Midbrain (tissue), 1 donor: ENCODE measurements at places on chromosomes 5 and 9.
A peak's percentile ranks its signal among the peaks of the same experiment; 100 is the strongest.

GRCh38 chr5:36252722-36253365 is 11.1 kb upstream of the NADK2 start:
- peak; percentile 44 for DNase-seq

GRCh38 chr9:89788434-89788833 is 183.6 kb downstream of the GADD45G start:
- DNase-seq = no peak

- DNase-seq = no peak
Observed at GRCh38 chr9:37967014-37967760, 63.3 kb upstream of the SLC25A51 start.

DNA sequence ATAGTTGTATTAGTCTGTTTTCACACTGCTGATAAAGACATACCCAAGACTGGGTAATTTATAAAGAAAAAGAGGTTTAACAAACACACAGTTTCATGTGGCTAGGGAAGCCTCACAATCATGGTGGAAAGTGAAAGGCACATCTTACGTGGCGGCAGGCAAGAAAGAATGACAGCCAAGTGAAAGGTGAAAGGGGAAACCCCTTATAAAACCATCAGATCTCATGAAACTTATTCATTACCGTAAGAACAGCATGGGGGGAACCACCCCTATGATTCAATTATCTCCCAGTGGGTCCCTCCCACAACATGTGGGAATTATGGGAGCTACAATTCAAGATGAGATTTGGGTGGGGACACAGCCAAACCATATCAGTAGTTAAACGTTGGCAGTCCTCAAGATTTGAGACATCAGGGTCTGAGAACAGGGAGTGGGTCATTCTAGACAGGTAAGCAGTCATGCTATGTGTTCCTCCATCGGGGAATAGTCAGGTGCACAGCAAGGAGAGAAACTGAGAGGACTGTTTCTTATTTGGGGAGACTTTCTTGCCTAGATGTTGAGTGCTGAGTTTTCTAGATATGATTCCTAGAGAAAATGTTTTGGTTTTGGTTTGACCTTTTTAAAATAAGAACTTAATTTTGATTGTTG is 45.8 kb upstream of the ENTREP1 start:
- no peak for DNase-seq

DNA sequence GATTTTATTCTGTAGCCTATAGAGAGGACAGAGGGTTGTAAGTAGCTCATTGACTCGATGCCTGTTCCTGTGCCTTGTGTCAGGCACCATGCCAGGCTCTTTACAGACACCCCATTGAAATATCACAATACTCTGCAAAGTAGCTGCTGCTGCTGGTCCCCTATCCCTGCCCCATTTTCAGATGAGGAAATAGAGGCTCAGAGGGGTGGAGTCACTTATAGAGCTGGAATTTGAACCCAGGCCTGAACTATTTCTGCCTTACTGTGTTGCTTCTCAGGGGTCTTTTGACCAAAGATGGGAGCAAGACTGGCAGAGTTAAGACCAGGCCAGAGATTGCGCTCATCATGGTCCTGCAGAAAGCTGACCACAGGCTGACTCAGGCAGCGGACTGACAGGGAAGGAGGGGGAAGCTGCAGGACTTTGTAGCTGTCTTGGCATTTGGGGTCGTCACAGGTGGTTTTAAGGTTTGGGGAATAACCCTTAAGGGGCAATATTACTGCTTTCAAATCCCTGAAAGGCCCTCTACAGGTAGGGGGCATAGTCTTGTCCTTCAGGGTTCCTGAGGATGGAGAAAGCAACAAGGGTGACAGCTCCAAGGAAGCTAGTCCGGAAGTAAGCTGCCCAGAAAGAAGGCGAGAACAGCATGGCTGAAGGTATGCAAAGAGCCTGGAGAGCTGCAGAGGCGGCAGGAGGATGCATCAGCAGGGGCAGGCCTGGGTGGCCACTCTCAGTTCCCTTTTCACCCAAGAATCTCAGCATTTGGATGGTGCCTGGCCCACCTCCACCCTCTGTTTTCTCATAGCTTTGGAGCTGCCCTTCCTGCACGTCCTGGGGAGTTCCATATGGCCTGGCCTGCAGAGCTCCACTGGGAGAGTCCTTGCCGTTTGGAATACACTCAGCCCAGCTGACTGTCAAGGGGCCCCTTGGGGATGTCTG is 18.3 kb upstream of the NDST1 start:
- DNase-seq = peak; percentile 65

DNA sequence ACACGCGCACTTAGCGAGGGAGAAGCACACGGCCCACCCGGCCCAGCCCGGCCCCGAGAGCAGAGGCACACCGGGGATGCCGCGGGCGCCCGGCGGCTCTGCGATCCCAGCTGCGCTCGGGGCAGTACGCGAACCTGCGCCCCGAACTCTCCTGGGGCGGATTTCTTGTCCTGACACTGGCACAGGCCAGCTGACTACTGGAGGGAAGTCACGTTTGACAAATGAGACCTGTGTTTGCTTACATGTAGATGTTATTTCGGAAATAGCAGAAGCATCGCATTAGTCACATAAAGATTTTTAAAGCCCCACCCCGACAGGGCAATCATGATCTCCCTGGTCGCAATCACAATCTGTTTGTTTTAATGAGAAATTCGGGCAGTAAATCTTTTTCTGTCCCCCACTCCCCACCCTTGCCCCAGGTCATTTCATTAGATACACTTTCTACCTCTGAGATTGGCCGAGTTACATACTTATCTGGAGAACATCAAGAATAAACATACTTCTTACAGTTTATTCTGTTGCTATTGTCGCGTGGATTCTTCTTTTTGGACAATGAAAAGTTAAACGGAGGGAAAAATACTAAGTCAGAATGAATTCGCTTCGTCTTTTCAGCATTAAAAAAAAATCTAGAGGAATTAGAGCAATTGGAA is 518.9 kb downstream of the CTNND2 start:
- peak; percentile 41 for DNase-seq

GRCh38 chr9:15927161-15927560 is 374.3 kb downstream of the CCDC171 start:
- DNase-seq = no peak

DNA sequence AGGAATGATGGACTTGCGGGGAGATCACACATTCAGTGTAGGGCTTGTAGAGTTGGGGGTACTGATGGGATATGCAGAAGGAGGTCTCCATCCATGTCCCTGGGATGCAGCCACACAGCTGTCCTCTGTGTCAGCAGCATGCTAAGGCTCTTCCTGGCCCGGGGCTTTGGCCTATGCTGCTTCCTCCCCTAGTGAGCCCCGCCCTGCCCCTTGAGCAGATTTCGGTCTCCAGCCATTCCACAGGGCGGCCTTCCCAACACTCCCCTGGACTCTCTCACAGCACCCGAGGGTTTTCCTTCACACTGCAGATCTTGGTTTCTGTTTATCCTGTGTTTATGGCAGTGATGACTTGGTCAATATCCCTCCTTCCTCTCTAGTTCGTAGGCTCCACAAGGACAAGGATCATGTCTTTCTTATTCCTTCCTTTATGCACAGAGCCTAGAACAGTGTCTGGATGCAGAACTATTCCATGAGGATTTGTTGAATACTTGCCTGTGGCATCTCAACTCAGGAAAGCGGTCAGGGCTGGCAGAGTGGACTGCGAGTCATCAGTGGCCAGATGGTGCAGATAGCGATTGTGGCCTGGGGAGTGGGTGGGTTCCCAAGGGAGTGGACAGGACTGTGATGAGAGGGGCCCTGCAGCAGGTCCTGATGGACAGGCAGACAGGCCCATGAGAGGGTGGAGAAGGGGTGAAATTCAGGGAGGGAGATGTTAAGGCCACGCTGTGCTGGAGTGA is 114.2 kb downstream of the RGS3 start:
- no peak for DNase-seq

GRCh38 chr5:178346607-178347334 is 114.2 kb upstream of the PHYKPL start:
- DNase-seq = peak; percentile 49

DNA sequence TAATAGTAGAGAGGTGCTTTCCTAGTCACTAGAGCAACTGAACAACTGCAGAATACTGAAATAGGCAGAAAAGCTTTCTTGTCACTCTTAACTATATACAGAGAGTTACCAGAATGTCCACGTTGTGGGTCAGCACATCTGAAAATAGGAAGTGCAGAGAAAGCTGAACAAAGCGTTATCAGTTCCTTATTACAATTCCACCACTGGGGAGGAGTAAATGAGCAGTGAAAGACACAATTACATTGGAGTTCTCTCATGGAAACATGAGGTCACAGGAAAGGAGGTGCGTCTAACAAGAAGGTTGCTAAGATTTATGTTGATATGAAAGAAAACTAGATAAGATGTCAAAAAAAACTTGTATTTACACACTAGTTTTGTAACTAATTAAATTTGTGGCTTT is 461.9 kb upstream of the COX7C start:
- no peak for DNase-seq

- no peak for DNase-seq
Observed at GRCh38 chr9:89988458-89988857, 383.6 kb downstream of the GADD45G start.

DNA sequence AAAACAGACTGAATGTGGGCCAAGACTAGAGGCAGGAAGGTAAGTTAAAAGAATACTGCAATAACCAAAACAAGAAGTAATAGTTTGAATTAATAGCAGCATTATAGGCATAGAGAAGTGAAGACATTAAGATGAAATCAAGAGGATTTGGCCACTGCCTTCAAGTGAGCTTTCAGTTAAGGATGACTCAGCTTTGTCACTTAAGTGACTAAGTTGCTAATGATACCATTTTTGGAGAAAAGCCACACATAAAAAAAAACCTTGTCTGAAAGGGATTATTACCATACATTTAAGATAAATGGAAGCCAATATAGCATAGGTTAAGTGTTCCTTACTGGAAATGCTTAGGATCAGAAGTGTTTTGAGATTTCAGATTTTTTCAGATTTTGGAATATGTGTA is 57.0 kb downstream of the ECPAS start:
- DNase-seq = no peak

DNA sequence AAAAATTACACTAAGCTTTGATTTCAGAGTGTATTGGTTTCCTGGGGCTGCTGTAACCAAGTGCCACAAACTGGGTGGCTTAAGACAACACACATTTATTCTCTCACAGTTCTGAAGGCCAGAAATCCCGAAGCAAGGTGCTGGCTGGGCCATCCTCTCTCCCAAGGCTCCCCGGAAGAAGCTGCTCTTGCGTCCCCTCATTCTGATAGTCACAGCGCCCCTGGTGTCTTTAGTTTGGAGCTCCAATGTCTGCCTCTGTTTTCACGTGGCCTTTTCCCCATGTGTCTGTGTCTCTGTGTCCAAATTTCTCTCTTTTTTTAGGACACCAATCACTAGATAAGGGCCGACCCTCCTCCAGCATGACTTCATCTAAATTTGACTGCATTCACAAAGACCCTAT is 56.7 kb downstream of the ROPN1L start:
- no peak for DNase-seq

- DNase-seq = no peak
Observed at GRCh38 chr5:159324986-159325385, 5.3 kb downstream of the IL12B start.

DNA sequence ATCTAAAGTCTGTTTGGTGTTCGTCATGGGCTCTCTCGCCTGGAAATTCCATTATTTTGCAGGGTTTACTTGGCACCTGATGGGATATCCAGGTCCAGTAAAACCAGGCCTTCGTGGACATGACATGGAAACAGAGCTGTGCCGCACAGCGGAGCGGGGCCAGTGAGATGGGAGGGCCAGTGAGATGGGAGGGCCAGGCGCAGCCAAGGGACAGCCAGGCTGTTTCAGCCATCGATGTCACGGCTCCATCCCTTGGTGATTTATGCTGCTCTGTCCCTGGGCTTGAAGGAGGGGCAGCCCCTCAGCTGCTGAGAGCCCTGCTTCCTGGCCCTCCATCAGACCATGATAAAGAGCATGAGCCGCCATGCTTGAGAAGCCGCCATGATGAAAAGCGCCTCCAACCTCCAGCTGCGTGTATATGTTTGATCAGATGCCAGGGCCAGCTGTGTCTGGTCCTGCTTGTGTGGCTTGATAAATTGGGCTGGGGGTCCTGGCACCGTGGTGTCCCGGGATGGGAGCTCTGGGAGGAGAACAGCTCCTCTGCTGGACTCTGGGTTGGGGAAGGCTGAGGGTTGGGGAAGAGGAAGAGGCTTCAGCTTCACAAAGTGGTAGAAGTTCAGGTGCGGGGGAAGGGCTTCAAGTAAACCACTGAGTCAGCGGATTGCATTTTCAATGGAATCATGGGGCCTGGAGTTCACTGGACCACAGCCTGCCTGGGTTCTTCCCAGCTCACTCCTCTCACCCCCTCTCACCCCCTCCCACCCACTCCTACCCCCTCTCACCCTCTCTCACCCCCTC is 6.1 kb upstream of the COL5A1 start:
- DNase-seq = no peak

GRCh38 chr5:13529300-13529699 is 415.2 kb downstream of the DNAH5 start:
- DNase-seq = no peak

DNA sequence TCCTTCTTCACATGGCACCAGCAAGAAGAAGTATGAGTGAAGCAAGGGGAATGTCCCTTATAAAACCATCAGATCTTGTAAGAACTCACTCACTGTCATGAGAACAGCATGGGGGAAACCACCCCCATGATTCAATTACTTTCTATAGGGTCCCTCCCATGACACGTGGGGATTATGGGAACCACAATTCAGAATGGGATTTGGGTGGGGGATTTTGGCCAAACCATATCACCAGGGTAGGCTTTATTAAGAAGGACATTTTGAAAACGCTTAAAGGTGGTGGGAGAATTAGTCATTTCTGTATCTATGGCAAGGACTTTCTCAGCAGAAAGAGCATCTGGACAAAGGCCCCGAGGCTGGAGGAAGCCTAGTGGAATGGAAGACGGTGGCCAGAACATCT is 100.2 kb upstream of the ADAMTS16 start:
- DNase-seq = no peak
